ENCODE measurements at places on chromosomes 13 and 19.

GRCh38 chr13:34300559-34300958 is 482.6 kb downstream of the RFC3 start:
- DNase-seq = no peak

GRCh38 chr19:45130888-45131615 is 29.7 kb downstream of the NKPD1 start:
- DNase-seq = no peak

GRCh38 chr19:771332-771785 is 20.4 kb downstream of the MISP start:
- no peak for DNase-seq

- no peak for DNase-seq
These were observed 418.2 kb downstream of the DCT start for GRCh38 chr13:94061301-94061700.

- DNase-seq = no peak
These were observed 9.5 kb upstream of the SHKBP1 start for GRCh38 chr19:40567040-40567749.

GRCh38 chr13:103516015-103516795 is 450.0 kb upstream of the SLC10A2 start:
- DNase-seq = no peak

DNA sequence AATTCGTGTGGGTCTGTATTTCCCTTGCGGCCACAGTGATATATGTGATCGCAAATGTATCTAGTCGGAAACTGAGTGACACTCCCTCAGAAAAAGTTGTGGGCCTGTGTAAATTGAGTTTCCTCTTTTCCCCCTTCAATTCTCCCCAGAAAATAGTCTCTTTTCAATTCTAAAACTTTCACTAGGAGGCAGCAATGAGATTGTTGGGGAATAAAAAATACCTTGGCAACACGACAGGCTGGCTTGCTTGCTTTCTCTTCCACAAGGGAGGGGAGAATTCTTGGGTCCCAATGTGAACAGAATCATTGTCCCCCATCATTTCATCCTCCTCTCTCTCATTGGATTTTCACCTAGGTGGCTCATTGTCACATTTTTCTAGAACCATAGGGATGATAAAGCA is 3.7 kb upstream of the SOX21 start:
- no peak for DNase-seq

- DNase-seq = no peak
These were observed 1699.4 kb downstream of the PCDH9 start for GRCh38 chr13:65530688-65531087.

DNA sequence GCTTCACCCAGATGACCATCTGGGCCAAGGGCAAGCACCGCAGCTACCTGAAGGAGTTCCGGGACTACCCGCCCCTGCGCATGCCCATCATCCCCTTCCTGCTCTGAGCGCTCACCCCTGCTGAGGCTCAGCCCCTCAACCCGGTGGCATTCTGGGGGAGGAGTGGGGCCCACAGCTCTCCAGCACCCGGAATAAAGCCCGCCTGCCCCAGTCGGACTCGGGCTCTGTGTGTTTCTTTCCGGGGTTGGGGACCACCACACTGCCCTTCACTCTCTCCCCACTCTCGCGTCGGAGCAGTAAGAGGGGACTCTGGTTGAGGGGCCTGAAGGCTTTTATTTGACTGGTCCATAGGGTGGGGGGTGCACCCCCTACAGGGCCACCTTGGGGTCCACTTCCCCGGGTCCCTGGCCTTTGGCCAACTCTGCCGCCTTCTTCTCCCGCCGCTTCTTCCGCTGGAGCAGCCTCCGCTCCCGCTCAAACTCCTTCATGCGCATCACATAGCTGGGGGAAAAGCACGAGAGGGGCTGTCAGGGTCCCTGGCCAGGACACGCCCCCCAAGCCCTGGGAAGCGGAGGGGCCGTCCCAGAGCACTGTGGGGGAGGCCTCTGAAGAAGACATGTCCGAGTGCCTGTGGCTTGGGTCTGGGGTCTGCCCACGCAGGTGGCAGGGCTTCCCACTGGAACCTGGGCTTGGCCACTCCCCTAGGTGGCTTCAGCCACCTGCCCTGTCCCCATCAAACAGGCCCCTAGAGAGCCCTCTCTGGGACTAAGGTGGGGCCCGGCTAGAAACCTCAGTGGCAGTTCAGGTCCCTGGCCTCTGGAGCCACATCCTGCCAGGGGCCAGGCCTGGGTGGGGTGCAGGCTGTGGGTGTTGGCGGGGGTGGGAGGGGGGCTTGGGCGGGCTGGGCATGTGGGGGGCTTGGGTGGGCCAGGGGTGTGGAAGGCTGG is 5.8 kb downstream of the NDUFB7 start:
- no peak for DNase-seq

GRCh38 chr19:45186509-45187334 is 8.1 kb downstream of the BLOC1S3 start:
- no peak for DNase-seq

DNA sequence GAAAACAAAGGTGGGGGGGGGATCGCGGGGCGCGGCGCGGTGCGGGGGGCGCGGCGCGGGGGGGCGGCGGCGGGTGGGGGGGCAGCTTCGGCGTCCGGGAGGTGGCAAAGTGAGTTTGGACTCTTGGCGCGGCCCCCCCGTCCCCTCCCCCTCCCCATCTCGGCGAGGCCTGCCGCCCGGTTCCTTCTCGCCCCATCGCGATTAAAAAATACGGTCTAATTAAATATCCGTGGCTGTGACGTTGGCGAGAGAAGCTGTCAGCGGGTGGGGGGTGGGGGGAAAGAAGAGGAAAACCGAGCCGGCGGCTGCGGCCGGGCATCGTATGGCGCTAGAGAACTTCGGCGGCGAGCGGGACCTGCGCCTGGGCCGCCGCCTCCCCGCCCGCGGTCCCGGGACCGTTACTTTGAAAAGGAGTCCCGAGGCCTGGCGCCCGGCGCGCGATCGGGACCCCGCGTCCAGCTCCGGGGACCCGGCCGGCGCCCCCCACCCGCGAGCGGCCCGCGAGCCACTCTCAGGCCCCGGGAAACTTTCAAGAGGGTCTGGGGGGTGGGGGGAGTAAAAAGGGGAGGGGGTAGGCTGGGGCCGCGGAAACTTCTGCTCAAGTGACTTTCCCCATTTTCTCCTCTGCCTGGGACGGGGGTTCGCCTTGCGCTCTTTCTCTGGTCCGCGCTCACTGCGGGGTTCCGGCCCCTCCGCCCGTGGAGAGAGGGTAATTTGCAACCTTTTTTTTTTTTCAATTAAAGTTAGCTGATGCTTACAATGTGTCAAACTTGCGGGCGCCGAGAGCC is 146.3 kb upstream of the ZNF536 start:
- no peak for DNase-seq

DNA sequence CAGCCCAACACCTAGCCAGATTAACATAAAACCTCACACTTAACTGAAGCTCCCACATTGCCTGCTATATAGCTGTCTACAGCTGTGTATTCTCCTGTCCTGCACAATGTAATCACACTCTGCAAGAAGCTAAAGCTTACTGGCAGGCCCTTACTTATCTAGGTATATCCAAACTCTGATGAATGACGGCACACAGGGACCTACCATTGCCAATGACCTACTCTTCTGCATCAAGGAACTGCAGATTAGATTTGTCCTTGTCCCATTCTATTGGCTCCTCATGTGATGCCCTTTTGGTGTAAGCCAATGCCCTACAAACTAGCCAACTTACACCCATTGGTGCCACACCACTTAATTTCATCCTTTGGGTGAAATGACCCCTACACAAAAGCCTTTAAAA is 26.4 kb downstream of the ZNF45 start:
- no peak for DNase-seq

- no peak for DNase-seq
These were observed 36.9 kb upstream of the DCUN1D2 start for GRCh38 chr13:113527272-113527958.

DNA sequence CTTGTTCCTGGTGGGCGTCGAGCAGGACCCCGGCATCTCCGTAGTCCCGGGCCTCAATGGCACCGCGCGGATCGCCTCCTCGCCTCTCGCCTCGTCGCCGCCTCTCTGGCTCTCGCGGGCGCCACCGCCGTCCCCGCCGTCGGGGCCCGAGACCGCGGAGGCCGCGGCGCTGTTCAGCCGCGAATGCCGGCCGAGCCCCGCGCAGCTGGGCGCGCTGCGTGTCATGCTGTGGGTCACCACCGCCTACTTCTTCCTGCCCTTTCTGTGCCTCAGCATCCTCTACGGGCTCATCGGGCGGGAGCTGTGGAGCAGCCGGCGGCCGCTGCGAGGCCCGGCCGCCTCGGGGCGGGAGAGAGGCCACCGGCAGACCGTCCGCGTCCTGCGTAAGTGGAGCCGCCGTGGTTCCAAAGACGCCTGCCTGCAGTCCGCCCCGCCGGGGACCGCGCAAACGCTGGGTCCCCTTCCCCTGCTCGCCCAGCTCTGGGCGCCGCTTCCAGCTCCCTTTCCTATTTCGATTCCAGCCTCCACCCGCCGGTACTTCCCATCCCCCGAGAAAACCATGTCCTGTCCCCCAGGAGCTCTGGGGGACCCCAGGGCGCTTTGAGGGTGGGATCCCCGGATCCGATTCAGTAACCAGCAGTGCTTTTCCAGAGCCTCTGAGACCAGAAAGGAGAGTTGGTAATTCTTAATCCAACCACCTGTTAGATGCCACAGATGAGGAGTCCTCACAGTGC is 885 bp downstream of the MLNR start:
- no peak for DNase-seq

GRCh38 chr19:55813906-55814305 is 17.9 kb downstream of the NLRP11 start:
- no peak for DNase-seq

- DNase-seq = no peak
These were observed 57.1 kb downstream of the GPALPP1 start for GRCh38 chr13:45046445-45046844.

DNA sequence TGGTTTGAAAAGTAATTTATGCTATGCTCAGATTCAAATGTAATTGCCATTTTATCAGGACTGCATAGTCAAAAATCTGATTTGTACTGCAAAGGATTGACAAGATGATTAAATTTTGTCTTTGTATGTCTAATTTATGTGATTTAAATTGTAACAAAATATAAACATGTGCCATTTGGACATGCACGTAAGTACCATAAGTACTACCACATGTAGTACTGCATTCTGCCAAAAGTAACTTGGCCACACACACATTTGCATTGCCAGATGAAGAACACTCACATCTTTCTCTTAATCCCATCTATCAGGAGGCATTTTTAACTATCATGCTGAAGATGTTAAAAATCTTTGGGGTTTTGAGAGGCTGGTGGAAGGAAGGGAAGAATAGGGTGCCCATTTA is 133.3 kb downstream of the KLF12 start:
- no peak for DNase-seq

DNA sequence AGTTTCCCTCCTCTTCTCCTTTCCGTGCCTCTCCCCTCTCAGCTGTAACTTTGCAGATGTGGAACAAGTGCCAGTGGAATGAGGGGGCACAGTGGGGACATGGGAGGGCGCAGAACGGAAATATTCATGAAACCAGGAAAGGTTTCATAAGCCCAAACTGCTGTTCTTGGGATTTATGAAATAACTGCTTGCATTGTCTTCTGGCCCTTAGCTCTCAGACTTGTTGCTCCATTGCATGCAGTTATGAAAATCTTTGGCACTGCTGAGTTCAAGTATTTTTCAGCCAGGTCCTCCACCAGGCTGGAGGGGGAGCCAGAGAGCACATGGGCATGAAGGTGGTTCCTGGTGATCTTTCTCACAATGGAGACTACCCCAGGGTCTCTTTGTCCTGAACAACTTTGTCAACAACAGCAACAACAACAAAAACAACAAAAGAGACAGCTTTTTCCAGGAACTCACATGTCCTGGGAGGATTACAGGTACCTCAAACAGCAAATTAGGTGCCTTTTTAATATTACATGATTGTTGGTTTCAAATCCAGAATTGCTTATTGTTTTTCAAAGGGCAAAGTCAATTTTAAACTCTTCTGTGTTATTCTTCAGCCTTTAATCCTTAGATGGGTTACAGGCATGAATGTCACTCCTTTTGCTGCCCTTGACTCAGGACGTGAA is 1.5 kb downstream of the RGCC start:
- DNase-seq = no peak

DNA sequence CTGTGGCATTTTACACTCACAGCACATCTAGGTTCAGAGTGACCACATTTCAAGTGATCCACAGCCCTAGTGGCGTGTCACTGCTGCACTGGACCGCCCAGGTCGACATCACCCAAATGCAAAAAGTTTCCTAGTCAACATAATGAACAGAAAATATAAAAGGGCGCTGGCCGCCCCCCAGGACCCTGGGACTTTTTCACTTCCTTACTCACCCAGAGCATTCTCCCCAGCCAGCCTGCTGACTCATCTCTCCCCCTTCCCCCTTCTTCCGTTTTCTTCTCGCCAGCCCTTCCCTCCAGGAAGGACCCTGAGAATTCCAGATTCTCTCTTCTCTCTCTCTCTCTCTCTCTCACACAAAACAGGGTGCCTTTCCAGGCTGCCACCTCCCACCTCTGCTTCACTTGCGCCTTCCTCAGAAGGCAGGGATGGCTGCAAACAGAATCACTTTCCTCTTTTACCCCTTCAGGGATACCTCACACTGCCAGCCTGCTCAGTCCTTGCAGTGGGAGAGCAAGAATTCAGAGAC is 21.0 kb upstream of the GRWD1 start:
- DNase-seq = no peak

DNA sequence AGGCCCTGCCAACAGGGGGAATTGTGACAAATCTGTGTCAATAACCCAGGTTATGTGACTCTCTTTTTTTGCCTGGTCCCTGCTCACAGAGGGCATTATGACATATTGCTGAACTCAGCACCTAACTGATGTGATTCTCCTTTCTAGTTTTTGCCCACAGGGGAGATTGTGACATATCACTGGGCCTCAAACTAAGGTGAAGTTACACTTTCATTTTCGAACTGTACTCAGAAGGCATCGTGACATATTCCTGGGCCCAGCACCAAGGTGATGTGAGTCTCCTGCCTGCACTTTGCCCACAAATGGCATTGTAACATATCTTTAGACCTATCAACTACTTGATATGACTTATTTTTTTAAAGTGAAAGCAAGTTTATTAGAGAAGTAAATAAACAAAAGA is 83.0 kb downstream of the ZNF728 start:
- no peak for DNase-seq

- DNase-seq = no peak
These were observed 813 bp upstream of the DMPK start for GRCh38 chr19:45782820-45783785.

- no peak for DNase-seq
These were observed 1433.0 kb downstream of the UQCRFS1 start for GRCh38 chr19:27779954-27780353.

GRCh38 chr13:113260996-113261395 is 36.0 kb upstream of the LAMP1 start:
- DNase-seq = no peak
